ENCODE measurements at places on chromosomes 7 and 10.

DNA sequence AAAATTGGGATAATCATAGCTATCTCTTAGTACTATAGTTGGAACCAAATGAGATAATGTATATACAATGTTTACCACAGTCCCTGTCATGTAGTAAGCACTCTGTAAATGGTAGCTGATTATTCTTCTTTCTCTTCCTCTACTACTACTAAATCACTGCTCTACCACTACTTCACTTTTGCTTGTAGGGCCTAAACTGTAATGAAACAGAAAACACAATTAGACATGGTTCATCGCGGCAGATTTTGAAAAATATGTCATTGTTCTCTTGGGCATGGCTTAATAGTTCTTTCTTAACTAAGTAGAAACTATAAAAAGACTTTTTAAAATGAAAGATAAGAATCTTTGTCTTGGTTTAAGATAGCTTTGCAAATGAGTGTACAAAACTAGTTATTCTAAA lies 34.9 kb downstream of the R3HCC1L start:
- DNase-seq = no peak

GRCh38 chr7:132764762-132765161 lies 188.5 kb upstream of the PLXNA4 start:
- no peak for DNase-seq

- DNase-seq = no peak
Measured at GRCh38 chr7:77399816-77400215, 16.3 kb downstream of the GSAP start.

- no peak for DNase-seq
Measured at GRCh38 chr7:100689230-100690135, 4.6 kb downstream of the GIGYF1 start.

- DNase-seq = no peak
Measured at GRCh38 chr10:124174071-124174566, 80.7 kb upstream of the CHST15 start.

DNA sequence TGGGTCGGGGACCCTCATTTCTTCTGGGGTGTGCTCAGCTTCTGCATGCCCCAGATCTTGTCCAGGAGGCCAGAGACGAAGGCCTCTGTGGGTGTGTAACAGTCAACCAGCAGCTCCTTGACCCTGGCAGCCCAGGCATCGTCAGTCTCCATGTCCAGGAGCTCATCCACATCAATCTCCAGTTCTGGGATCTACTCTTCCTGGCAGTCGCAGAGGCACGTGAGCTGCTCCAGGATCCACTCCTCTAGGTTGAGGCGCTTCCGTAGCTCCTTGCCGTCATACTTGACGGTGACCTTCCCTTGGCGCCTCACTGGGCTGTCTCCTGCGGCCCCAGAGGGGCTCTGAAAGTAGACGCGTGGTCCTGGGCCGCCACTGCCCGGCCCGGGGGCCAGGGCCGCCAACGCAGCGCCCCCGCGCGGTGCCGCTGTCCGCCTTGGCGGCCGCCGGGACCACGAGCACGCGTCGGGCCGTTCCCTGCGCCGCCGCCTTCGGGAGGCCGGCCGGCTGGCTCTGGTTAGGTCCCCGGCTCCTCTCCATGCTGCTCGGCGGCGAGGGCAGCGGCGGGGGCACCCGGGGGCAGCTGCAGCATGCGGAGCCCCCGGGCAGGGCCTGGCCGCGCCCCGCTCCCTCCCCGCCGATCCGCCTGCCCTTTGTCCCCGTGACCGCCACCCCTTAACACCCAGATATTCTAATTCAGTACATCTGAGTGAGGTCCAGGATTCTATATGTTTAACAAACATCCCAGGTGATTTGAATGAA lies 170.5 kb downstream of the SEPTIN7 start:
- no peak for DNase-seq

DNA sequence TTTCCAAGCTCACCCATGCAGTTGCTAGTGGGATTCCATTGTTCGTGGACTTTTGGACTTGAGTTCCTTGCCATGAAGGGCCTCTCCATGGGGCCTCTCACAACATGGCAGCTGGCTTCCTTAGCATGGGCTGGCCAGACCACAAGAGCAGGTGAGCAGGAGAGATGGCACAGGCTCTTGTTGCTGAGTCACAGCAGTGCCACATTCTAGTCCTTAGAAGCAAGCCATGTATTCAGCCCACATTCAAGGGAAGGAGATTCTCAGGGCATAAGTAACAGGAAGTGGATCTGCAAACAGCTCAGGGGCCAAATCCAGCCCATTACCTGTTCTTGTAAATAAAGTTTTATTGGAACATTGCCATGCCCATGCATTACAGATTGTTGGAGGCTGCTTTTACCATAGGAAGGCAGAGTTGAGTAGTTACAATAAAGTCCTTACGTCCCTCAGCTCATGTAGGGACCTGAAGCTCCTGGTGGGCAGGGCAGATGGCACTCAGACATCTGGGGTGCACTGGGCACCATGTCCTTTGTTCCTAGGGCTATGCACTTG lies 481.5 kb upstream of the FOXK1 start:
- DNase-seq = no peak

GRCh38 chr10:124734311-124735166 lies 9.6 kb downstream of the FAM53B start:
- no peak for DNase-seq

- no peak for DNase-seq
Measured at GRCh38 chr7:27199849-27200760, at the start of gene HOXA13. TSS of gene HOXA13 (minus strand) at chr7:27200091. CDS start at chr7:27200077, 14 bp downstream.

DNA sequence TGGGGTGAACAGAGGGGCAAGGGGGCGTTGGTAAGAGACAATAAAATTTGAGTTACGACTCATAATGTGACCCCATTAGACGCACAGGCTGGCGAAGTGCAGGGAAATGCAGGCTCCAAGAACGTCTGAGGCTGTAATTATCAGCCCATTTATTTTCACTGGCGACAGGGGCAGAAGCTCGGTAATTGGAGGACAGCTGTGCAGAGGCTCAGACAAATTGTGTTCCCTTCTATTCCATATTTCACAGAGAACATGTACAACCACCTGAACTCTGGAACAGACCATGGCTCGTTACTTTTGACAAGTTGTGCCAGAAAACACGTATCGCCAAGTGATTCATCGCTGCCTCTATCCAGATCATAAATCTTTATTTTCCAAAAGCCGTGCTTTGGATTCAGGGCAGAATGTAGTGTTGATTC lies 137.3 kb upstream of the FRMD4A start:
- no peak for DNase-seq
